Tongue (tissue), 3 donors: ENCODE measurements at places on chromosomes 12 and 14.

DNA sequence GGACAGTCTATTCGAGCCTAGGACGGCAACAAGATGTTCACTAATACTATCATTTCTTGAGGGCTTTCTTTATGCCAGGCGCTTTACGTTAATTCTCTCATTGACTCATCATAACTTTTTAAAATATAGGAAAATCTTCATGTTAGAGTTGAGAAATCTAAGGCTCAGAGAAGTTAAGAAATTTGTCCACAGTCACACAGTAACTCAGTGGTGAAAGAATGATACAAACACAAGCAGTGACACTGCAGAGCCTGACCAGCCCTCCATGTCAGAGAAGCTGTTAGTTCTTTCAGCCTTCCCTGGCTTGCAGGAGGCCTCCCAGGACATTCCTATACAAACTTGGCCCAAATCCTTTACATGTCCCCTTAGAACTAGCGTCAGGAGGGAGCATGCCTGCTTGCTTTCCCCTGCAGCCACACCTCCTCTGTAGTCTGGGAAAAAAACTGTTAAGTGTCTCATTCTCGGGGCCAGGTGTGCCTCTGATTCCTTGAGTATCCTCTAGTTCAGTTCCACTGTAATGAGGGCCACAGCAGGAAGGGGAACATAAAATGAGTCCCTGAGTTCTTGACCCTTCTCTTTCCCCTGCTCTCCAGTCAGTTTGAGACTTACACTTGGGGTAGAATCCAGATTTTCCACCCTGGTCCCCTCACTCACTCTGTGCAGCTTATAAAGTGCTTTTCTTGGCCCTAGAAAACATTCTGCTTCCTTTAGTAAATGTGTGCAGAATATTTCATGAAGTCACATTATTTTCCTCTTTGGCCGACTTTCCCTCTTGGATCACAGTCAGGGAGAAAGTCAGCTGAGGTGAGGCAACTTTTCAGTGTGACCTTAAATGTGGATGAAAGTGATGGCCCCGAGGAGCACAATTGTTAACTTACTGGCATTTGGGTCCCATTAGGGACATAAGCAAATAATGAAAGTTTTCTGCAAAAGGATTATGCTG is 152.2 kb upstream of the HIF1A start:
- peak; percentile 65 for DNase-seq

GRCh38 chr12:107472308-107472707 is 213.3 kb upstream of the PWP1 start:
- no peak for DNase-seq

- DNase-seq, result no peak
Observed at GRCh38 chr14:102442241-102443211, 67.0 kb downstream of the ANKRD9 start.

DNA sequence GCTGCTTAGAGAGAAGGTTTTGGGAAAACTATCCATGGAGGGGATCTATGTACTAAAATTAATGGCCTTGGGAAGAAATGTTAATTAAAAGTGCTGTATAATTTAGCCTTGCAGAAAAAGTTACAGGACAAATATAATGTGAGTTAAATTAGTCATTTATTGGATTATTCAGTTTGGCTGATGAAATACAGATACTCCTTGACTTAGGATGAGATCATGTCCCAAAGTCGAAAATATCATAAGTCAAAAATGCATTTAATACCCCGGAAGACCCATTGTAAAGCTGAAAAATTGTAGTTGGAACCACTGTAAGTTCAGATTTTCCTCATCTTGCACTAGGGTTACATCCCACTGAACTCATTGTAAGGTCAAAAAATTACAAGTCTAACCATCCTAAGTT is 9.7 kb downstream of the RTRAF start:
- DNase-seq, result no peak

DNA sequence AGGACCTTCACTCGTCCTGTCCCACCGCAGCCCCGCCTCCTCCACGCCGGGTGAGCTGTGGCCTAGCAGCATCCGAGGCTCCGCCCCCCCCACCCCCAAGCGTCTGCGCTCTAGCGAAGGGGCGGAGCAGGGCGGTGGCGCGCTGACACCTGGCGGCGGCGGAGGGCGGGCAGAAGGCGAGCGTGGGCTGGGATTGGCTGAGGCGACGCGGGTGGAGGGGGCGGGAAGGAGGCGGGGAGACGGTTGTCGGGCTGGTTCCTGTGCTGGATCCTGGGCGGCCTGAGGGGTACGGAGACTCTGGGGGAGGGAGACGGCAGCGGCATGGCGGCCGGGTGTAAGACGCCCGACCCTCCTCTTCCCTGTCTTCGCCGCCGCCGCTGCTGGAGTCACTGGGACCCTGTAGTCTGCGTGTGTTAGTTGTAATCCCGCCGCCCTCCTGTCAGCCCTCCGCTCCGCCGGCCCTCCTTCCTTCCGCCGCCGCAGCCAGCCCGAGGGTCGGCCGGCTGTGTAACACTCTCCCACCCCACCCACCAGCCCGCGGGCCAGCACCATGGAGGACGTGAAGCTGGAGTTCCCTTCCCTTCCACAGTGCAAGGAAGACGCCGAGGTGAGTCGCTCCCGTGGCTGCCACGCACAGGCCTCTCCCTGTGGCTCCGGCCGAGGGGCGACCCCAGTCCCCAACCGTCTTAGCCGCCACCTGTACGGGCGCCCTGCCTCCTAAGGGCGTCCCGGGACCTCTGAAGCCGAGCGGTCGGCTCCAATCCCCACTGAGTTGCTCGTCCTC is at the start of gene STYX:
TSS of gene STYX (plus strand) at position 242 of the 784 bp plus-strand sequence. CDS start at position 551, 309 bp downstream.
- peak; percentile 99 for DNase-seq

DNA sequence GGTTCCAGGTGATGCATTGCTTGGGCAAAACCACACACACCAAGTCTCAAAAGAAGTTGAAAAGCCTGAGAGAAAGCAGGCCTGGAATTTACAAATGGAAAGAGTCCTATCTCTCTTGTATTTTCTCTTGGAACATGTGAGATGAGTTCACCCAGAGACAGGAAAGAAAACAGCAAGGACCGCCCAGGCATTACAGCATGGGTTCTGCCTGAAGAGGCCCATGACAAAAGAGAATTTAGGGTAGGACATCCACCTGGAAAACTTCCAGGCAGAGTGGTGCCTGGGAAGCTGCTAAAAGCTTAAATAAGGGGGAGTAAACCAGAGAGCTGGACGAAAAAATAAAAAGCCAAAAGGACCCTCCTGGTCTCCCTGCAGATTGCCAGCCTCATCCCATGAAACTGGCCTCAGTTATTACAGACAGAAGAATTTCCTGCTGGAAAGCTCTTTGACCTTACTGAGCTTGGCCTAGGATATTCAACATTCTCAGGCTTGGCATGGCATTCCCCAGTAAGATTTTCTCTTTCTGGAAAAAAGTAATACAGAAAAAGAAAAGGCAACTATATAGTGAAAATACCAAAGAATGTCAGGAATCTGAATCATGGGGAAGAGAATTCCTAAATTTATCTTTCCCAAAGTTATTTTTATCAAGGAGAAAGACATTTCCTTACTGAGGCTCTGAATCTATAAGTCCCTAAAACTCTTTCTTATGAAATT is 121.3 kb upstream of the NUDT4 start:
- DNase-seq, result no peak
